ENCODE measurements at places on chromosomes 3 and 15. TPM values are rescaled to one million over a fixed set of nuclear protein-coding genes. Genes with fewer than 3 reads are reported as not detected.

The RTP1 gene
- polyA plus RNA-seq, result not detected

DNA sequence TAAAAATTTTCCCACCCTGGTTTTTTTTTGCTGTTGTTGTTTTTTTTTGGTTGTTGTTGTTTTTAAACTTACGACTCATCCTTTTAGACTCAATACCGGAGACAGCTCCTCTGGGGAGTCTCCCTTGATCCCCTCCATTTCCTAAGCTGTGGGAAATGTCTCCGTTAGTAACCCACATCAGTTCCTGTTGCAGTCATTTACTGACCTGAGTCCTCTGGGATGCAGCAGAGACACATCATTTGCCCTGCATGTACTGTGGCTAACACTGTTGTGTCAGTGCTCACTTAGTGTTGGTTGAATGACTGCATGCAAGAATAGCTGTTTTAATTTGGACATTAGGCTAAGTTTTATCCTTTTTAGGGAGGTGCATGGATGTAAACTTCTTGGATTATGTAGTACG lies 83.8 kb downstream of the MBNL1 start:
- DNase-seq, result no peak

DNA sequence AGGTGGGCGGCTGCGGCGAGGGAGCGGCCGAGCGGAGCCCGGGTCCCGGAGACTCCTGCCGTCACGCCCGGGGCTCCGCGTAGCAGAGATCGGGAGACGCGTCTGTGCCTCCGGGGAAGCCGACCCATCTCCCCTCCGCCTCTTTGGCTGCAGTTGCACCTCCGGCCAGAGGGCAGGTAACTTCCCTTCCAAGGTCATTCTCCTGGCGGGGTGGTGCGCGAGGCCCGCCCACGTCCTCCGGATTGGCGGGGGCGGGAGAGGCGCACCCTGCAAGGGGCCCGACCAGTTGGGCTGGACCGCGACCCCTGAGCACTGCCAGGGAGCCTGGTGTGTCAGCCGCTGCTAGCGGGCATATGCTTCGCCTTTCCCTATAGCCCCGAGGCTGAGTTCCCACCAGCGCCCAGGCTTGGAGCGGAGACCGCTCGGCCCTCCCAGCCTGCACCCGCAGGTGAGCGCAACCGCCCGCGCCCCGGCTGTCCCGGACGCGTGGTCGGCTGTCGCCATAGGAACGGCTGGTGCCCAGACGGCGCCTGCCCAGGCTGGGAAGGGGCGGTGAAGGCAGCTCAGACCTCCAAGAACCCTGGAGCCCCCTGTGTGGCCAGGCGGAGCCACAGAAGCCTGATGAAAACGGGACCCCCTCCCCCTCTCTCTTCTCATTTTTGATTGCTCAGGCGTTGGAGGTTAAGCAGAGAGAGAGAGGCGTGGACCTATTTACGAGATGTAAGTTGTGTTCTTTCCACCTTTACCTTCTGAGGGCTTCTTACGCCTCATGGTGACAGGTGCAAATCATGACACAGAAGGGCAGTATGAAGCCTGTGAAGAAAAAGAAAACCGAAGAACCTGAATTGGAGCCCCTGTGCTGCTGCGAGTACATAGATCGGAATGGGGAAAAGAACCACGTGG lies 453 bp downstream of the ZDHHC23 start:
- peak; percentile 6 for DNase-seq

GRCh38 chr15:80507131-80507530 lies 102.9 kb downstream of the ARNT2 start:
- DNase-seq, result no peak

The CFAP100 gene
- not detected for polyA plus RNA-seq

The NR2E3 gene
- polyA plus RNA-seq, result 0.03 TPM

DNA sequence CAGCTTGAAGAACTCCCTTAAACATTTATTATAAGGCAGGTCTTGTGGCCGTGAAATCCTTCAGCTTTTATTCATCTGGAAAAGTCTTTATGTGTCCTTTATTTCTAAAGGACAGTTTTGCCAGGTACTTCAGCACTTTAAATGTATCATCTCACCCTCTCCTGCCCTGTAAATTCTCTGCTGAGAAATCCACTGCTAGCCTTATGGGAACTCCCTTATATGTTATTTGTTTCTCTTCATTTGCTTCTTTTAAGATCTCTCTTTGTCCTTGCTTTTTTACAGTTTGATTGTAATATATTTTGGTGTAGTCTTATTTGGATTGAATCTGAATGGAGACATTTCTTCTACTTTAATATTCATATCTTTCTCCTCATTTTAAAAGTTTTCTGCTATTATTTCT lies 86.7 kb upstream of the RBMS3 start:
- no peak for DNase-seq

- no peak for DNase-seq
These were observed 738.6 kb upstream of the NR2F2 start for GRCh38 chr15:95591886-95592285.

The CEP152 gene
- 0.66 TPM for polyA plus RNA-seq
